ENCODE measurements at places on chromosomes 11 and 22.

DNA sequence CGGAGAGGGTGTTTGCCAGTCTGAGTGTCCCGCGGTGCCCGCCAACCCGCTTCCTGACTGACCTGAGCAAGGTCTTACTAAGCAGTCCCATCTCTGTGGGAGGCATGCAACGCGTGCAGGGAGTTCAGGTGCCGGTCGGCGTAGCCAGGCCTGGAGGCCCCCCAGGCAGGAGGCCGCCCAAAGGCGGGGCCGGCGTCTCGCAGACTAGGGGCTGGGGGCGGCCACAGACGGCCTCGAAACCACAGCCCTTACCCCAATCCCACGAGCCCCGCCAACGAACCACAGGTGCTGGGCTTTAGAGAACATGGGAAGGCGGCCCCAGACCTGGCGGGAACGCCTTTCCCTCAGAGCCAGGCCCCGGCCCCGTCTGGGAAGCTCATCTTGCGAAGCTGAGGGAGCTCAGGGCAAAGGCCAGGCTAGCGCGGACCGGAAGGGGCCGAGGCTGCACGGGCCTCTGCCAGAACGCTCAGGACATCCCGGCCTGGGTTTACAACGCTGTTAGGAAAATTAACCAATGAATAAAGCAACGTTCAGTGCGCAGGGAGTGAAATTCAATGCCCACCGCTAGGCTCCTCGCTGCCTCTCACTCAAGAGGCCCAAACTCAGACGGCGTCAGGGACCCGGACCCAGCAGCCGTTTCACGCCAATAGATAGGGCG lies 2.1 kb upstream of the MTFP1 start:
- DNase-seq, result peak; percentile 80

GRCh38 chr22:37140686-37141323 lies 8.9 kb downstream of the IL2RB start:
- no peak for DNase-seq

DNA sequence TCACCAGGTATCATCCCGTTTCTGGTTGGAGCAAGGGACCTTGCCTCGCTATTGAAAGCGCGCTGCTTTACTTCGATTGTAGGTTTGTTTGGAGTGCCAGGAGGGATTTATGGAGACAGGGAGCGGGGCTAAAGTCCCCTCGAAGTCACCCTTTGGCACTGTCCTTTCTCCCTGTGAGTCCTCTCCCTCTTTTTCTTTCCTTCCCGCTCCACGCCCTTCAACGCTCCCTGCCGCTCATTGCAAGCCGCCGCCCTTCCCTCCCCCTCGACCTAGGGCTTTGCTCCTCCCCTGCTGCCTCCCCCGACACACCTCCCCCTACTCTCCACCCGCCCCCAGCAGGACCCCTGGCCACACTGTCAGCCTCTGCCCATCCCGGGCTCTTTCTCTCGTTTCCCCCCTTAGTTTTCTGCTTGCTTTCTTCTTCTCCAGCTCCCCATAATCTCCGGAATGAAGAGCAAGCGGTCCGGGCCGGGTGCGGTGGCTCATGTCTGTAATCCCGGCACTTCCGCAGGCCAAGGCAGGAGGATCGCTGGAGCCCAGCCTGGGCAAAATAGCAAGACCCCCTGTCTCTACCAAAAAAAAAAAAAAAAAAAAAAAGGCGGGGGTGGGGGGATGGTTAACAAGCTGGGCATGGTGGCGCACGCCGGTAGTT lies 41.0 kb downstream of the AHNAK start:
- DNase-seq, result no peak

- DNase-seq, result no peak
Measured at GRCh38 chr11:125939081-125939521, 6.7 kb upstream of the VSIG10L2 start.
